ENCODE measurements at places on chromosomes 2 and 18.

DNA sequence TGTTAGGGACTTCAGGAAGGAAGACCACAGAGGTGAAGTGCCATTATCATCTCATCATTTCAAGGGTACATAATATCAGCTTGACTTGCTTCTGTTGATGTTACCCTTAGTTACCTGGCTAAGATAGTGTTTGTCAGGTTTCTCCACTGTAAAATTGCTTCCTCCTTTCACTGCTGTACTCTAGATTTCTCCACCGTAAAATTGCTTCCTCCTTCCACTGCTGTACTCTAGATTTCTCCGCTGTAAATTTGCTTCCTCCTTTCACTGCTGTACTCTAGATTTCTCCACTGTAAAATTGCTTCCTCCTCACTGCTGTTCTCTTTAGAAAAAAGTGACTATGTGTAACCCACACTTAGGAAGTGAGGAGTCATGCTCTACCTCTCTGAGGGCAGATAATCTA lies 1460.3 kb downstream of the SUCLG1 start:
- DNase-seq = no peak

DNA sequence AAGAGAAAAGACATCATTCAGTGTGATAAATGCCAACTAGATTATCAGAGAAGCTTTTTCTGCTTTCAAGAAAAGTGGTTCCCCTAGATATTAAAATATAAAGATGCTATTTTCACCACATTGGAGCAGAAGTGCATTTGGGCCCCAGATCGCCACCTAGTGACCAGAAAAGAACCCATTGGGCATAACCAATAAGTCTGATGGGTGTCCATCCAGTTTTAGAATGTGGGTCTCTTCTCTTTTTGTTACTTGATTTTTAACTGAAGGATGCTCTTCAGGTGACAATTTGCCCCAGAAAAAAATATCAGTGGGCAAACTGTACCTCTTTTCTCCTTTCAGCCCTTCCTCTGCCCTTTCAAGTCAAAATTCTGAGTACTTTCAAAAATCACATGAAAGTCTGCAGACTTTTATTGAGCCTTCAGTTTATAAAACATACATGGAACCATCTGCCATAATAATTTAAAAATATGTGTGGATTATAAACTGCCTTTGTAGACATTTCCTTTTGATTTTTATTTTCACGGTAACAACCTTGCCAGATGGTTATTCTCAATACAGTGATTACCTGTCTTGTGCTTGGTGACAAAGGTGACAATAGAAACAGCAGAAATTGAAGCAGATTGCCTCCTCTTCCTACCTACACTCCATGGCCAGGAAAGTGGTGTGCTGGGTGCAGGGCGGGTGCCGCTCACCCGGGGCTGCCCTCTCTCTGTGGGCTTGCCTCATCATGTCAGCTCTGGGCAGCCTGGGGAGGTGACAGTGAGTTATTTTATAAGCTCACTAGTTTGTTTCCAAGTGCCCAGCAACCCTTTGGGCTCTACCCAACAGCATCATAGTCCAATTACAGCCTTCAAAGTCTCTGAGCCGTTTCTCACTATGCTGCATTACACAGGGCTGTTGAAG lies 124.5 kb downstream of the DCDC2C start:
- no peak for DNase-seq

DNA sequence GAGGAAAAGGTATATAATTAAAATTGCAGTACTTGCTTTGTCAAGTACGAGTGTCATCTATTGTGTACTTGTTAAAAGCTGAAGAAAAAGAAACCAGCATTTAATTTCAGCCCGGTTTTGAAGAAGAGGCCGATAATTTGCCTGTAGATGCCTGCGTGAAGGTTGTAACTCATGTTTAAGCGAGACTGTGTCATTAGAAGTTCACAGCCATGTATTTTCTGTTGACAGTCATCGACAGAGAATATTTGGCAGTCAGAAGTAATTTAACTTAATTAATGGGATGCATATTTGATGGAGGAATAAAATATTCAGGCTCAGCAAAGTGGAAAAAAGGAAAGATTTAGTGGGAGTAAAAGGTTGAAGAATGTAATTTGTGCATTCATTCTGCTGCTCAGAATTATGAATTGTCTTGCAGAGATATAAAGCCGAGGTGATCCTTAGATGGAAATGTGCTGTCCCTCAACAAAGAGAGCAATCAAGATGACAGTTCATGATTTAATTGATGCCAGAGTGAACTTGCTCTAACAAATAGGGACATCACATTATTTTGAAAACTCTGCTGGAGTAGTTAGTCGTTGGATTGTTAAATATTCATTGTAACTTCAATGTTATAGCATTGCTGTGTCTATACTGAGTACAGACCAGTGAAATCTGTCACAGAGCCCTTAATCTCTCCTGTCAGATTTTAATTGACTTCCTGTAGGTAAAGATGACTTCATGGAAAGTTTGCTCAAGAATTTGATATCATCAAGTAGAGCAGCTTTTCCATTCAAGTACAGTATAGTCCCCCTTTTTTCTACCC lies 53.9 kb downstream of the ZNF407 start:
- no peak for DNase-seq

GRCh38 chr2:202035941-202036372 lies 2.3 kb downstream of the FZD7 start:
- no peak for DNase-seq

GRCh38 chr18:48860269-48861180 lies 90.2 kb downstream of the SMAD7 start:
- no peak for DNase-seq
